ELR (cell line): ENCODE measurements at places on chromosomes 5 and 9.

GRCh38 chr9:113152699-113153098, 1.9 kb downstream of the SLC31A2 start:
- peak; percentile 41 for DNase-seq

DNA sequence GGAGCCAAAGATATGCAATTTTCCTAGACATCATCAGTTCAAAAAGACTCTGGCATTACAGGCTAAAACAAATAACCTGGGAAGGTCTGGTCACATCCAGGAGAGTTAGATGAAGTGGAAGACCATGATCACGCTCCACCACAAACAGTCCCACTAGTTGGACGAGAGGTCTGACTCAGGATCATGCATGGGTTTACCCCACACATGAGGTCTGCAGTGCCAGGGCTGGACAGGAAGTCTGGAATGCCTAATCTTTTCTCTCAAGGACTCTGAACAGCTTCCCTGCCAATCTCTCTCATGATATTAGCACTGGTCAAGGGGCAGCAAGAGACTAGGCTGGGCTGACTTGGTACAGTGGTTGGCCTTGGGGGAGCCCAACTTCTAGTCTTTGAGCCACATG, 7.1 kb downstream of the PRUNE2 start:
- no peak for DNase-seq

DNA sequence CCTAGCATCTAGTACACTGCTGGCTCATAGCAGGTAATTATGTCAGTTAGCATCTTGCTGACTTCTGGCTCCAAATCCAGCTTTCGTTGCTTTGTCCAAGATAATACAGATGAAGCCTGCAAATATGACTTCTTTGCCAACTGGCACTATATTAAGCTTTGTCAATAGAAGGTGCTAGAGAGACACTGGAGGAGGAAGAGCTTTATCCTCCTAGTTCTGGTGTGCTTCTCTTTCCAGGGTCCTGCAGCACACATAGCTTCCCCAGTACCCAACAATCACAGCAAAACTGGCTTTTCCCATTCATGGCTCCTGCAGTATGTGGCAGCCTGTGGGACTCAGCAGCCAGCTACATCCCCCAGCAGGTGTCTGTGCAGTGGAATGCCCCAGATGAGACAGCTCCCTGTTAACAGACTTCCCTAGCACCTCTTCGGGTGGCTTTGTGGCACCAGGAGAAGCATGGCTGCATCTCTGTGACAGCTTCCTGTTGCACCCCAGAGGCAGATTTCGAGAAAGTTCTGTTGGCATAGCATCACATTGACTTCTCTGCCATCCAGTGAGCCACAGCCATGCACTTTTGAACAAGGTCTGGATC, 147.8 kb downstream of the OXCT1 start:
- peak; percentile 20 for DNase-seq

DNA sequence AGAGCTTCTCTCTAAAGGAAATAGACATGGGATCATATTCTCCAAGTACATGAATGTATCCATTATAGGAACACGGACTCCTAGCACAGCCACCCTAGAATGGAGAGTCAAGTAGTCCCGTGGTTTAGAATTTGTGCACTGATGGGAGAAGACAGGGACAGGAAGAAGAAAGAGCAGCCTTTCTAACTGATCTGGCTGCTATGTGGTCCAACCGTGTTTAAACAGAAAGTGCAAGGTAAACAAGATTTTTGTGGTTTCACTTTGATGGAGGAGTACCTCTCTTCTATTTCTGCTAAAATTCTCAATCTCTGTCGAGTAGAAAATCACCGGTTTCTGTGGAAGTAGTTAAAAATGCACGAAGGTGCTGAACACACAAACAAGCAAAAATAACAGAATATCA, 171.3 kb downstream of the ST8SIA4 start:
- peak; percentile 39 for DNase-seq

DNA sequence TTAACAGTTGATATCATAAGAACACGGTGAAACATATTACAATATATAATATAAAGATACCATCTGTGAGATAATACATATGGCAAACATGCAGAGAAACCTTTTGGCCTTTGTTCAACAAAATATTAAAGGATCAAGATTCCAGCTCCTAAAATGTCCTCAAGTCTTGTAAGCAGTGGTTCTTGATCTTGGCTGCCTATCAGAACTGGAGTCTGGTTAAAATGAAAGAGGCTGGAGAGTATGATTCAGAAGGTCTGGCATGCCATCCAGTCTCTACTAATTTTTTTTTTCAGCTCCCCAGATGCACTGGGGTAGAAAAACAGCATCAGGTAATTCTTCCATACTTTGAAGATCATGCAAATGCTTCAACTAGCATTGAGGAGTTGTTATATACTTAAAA, 83.2 kb downstream of the TNC start:
- peak; percentile 48 for DNase-seq

DNA sequence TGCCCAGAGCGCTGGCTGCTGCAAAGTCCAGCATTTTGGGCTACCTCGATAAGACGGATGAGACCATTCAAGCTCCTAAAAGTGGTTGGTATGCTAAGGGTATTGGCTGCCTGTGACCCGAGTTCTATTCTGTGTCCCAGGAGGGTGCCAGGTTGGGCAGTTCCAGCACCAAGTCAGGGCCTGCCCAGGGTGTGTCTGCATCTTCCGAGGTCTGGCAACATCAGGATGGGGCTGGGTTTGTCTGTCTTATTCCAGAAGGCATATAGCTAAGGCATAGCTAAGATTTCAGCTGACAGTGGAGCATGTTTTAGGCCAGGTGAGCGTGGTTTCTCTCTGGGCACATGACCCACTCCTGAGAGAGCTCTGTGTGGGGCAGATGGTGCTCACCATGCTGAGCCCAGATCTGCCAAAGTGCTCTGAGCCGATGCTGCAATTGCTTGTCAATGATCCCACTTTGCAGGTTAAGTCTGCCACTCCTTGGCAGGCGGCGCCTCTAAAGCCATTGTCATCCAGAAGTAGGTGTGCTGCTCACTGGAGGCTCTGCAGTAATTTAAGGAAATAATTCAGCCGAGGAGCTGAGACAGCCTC, 7.8 kb downstream of the SLC9A3 start:
- no peak for DNase-seq

DNA sequence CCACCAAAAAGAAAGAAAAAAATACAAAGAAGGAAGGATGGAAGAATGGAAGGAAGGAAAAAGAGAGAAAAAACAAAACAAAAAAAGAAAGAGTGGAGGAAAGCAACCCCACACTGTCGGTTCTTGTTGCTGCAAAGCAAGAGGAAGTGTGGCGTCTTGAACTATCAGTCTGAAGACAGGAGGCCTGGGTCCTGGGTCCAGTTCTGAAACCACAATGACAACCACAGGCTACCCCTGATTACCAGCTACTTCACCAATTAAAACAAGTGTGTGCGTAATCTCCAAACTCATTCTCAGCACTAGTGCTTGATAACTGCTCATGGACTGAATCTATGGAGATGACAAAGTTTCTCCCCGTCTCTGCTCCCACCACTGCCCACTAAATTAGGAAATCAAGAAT, 93.7 kb downstream of the RASEF start:
- no peak for DNase-seq
